Testis (tissue), 5 donors: ENCODE measurements at places on chromosomes 4 and X. TPM values are rescaled to one million over a fixed set of nuclear protein-coding genes. Genes with fewer than 3 reads are reported as not detected.

- DNase-seq = no peak
Observed at GRCh38 chr4:109755656-109756055, 25.8 kb upstream of the PLA2G12A start.

DNA sequence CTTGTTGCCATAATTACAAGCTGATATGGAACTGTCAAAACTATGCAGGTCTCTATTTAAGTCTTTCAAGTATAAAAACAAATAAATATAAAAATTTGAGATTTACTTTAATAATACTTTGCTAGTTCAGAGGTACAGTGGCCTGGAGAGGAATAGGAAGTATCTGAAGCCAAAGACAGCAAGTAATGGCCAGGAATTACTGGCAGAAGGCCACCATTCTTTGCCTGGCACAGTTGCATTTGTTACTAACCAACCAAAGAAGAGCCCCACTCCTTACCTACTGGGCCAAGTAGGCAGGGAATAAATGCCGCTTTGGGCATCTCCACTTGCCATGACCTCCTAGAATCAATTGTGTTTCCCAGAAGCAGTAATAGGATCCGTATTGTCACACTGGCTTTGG, 13.8 kb upstream of the ADAMTS3 start:
- no peak for DNase-seq

DNA sequence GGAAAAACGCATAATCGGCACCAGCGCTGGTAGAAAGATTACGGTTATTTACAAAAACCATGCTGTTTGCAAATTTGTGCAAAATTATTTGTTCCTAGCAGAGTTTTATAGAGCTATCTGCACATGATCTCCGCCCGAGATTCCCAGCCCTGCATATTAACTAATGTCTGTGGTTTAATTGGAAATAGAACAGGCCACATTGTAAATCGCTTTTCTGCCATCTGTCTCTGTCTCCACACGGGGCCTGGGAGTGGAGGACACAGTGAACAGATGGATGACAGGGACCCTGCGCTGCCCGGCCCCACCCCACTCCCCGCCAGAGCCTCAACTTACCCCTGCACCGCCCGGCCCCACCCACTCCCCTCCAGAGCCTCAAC, 126.9 kb downstream of the FAM53A start:
- DNase-seq = no peak

DNA sequence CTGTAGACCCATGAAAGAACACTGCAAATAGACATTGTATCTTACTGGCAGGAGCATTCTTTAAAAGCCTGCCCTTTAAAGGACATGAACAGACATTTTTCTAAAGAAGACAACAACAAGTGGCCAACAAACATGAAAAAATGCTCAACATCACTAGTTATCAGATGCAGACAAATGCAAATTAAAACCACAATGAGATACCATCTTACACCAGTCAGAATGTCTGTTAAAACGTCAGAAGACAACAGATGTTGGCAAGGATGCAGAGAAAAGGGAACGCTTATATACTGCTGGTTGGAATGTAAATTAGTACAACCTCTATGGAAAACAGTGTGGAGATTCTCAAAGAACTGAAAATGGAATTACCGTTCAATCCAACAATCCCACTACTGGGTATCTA, 77.2 kb downstream of the ATP10D start:
- DNase-seq = no peak

- no peak for DNase-seq
Observed at GRCh38 chrX:68936608-68937007, 107.8 kb downstream of the EFNB1 start.

COL4A5 gene
- total RNA-seq = 33.0 TPM
